Dorsolateral prefrontal cortex (tissue), 122 donors: ENCODE measurements at places on chromosomes 2 and 18.

- no peak for DNase-seq
Observed at GRCh38 chr2:151845884-151846283, 17.7 kb upstream of the ARL5A start.

DNA sequence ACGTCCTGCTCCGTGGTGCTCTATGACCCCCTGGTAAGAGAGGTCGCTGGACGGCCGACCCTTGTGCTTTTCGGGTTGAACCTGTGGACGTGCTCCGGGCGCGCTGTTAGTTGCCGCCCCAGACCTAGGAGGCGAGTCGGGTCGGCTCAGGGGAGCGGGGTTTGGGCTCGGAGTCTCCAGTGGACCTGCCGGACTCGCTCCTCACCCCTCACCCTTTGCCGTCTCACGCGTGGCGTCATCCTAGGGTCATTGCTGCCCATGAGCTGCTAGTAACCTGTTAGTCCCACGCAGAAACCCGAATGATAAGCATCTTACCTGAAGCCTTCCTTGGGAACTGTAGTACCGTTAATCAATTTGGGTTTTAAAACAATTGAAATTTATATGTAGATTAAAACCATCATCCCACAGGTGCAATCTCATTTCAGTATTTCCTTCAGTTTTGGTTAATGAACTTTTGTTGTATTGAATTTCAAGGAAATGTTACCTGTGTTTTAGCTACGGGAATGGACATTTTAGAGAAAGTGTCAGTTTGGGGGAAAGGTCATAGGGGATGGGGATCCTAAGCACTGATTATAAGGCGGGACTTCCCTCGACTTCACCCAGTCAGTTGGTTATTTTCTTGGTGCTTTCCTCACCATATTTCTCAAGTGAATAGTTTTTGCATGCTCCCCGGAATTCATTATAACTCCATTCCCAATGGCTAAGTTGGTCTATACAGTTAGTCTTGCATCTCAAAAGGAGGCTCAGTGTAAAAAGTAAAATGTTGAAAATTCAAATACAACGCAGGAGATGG lies 536 bp downstream of the ELP2 start:
- DNase-seq, result no peak

DNA sequence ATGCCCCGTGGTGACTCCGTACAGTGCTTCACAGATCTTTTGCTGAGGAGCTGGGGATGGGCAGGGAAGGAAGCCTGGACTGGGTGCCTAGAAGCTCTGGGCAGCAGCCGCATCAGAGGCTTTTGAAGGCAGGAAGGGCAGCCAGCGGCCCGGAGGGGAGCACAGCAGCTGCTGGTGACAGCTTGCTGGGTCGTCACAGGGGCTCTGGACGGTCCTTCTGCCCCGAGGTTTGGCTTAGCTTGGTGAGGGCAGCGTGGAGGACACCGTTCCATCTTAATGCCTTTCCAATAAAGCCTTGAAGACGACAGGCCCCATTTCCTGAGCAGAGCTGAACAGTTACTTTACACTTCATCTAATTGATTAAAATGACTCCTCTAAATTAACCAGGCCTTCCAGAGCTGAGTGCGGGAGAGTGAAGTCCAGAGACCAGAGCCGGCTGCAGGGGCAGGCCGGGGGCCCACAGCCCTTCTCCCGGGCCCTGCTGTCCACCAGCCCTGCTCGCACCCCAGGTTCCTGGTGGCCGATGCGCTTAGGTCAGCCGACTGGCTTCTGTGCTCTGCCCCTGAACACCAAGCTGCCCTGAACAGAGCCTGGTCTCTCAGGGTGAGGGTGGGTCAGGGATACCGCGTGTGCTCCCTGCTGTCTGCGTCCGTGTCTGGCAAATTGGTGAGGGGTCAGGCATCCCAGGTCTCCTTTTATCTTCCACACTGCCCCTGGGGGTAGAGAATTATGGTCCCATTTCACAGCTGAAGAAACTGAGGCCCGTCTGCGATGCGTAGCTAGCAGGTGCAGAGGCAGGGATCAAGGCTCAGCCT lies 43.5 kb downstream of the RRM2 start:
- DNase-seq, result no peak

DNA sequence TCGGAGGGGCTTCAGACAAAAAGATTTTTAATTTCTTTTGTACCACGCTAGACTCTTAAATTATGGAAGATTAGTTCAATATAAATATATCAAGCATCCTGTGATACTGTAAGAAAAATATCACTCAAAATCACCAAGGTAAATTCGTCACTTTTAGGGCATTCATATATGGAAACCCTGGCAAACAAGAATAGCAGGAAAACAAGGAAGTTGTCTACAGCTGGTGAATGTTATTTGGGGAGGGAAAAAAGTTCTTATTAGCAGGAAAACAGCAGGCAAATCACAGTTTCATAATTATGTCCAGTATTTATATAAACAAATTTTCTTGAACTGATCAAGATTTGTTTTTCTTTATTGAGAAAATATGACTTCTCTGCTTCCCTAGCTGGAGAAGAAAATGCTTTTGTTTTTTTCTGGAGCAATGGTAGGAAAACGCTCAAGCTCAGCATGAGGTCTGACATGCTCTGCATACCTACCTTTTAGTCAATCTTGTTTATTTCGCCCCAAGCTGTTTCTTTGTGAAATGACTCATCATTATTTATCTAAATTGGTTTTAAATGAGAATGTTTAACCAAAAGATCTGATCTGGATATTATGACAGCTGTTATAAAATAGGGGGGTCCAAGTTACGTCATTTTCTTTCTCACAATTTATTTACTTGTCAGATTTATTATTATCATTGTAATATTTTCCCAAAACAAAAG lies 14.7 kb downstream of the LINC00305 start:
- DNase-seq, result no peak

- DNase-seq, result no peak
Observed at GRCh38 chr2:112173646-112174319, 35.6 kb downstream of the FBLN7 start.

DNA sequence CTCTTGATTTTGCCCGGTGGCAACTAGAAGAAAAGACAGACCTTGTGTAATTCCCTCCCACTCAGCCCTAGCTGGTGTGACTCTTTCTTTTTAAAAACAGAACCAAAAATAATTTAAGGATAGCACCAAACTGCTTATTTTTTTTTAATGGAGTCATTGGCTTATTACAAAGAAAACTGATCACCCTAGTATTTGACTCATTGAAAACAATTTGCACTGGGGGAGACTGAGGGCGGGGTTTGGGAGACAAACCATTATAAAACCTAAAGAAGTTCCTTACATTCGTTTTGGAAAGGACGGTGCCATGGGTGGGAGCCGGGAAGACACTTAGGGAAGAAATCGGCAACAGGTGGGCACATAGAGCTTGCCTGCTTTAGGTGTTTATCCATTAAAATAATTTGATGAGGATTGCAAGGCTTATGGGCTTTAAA lies 2.5 kb downstream of the PAX3 start:
- DNase-seq, result no peak

GRCh38 chr18:47772374-47773248 lies 157.8 kb downstream of the SMAD2 start:
- no peak for DNase-seq

DNA sequence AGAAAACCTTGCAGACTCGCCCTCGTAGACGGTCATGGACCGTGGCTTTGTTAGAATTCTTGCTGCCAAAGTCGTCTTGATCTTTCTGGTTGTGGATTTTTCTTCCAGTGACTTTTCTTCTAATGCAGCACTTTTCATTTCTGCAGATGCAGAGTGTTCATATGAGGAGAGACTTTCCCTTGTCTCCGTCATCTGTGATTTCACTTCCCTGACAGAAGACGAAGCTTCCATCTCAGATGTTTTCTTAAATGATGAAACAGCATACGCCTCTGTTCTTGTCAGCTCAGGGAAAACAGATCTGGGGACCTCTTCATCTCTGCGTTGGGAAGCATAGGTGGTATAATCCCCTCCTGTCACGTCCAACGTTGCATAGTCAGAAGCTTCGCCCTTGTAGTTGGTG lies 50.9 kb downstream of the PLEKHA3 start:
- no peak for DNase-seq

DNA sequence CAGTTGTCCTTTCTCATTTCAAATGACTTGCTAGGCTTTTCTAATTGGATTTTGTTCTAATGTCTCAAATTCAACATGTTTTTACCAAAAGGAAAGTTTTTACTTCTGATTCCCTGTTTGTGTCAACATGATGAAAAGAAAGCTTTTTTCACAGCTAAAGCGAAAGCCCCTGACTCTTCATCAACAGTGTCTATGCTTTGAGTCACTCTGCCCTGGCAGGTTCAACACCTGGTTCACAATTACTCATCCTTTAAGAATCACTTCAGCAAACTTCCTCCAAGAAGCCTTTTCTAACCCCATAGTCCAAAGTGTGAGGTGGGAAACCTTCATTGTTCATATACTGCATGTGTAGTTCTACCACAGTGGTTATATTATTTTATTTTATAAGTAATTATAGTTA lies 7.6 kb upstream of the DSG2 start:
- no peak for DNase-seq

- no peak for DNase-seq
Observed at GRCh38 chr2:19652811-19653210, 249.0 kb downstream of the TTC32 start.

- no peak for DNase-seq
Observed at GRCh38 chr2:147657086-147658000, 187.5 kb upstream of the ACVR2A start.

GRCh38 chr2:68880213-68880612 lies 9.0 kb upstream of the BMP10 start:
- DNase-seq, result no peak

- no peak for DNase-seq
Observed at GRCh38 chr2:20333738-20334137, 16.9 kb downstream of the PUM2 start.

DNA sequence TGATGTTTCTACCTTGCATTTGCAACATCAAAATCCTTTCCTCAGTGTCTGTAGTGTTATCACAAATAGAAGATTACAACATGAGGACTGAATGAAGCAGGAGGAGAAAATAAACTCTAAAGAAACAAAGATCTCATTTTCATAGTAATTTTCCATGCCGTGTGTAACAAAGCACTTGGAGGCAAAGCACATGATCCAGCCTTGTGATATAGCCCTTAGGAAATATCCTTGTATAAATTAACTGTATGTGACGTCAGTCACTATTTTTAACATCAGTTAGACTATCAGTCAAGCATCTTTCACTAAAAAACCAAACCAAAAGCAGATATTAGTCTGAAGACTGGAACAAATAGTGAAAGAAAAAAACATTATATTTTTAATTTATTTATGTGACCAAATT lies 492.1 kb upstream of the CNTNAP5 start:
- DNase-seq, result no peak

DNA sequence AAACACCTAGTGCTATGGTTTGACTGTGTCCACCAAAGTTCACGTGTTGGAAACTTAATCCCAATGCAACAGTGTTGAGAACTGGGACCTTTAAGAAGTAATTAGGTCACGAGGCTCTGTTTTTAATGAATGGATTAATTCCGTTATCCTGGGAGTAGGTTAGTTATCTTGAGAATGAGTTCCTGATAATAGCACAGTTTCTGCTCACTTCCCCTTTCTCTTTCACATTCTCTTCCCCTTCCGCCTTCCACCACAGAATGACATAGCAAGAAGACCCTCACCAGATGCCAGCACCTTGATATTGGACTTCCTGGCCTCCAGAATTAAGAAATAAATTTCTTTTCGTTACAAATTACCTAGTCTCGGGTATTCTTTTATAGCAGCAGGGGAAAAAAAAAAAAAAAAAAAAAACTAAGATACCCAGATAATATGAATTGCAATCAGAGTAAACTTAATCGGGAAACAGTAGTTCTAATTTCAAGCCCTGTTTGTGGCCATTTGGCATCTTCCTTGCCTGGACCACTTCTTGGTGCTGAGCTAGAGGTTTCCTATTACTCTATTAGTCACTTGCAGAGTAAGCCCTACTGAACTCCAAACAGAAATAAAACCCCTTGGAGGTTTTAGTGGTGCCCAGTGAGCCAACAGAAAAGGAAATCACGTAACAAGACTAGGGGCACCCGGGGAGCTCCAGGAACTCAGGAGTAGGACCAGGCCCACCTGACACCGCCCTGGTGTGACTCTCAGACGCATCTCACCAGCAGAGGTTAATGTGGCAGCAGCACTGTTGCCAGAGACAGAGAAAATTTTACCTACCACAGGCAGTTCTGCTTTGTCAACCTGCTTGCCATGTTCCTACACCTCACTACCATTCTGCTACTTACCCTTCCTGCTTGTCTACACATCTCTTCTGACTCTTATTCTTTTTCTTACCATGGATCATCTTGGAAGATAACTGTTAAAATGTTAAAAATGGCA lies 147.6 kb upstream of the CAB39 start:
- no peak for DNase-seq

- DNase-seq, result no peak
Observed at GRCh38 chr2:11102956-11103860, 52.1 kb upstream of the SLC66A3 start.

DNA sequence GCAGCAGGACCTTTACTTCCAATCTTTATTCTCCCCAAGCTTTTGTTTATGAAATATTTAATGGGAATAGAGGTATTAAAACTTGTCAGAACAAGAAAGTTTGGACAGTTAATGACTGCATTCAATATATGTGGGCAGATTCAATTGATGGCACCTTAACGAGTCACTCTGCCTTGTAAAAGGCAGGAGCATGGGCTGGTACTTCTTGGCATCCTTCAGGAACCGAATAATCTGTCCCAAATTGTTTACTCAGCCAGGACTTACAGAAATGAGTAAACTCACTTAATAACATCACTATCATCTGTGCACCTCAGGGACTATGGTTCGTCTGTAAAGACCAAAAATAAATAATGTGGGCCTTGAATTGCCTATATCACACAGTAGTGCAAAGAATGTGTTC lies 1280.3 kb upstream of the TMEFF2 start:
- no peak for DNase-seq

DNA sequence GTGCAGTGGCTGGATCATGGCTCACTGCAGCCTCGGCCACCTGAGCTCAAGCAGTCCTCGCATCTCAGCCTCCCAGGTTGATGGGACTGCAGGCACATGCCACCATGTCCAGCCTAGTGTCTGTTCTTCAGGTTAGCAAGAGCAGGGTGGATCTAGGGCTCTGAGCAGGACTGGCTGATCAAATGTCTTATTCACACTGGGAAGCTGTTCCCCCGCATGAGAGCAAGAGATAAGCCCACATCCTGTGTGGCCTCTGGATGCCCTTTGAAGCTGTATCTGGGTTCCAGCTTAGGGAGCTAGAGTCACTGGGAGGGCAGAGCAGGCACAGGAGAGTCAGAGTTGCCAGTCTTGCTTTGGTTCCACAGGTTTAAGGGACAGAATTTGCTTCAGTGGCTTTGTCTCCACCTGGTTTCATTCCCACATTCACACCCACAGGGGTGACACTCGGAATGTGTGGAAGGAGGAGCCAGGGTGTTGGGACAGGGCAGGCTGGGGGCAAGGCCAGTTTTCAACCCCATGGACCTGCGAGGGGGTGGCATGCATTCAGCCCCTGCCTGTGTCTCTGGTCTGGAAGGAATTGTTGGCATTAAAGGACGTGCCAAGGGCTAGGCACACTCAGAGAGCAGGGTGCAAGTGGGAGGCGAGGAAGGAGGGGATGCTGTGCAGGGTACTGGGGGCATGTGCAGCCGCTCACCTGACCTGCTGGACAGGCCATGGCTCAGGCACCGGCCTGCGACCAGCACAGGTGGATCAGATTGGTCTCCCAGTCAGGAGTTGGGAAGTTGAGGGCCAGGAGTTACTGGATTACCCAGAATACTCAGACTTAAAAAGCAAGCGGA lies 24.5 kb downstream of the PTPN18 start:
- DNase-seq, result no peak

GRCh38 chr2:74682501-74682900 lies 28.5 kb downstream of the SEMA4F start:
- DNase-seq, result no peak
